Left cardiac atrium (tissue), 4 donors: ENCODE measurements at places on chromosomes 3 and 15. TPM values are rescaled to one million over a fixed set of nuclear protein-coding genes. Genes with fewer than 3 reads are reported as not detected.
A peak's percentile ranks its signal among the peaks of the same experiment; 100 is the strongest.

SERINC4 gene
- 0.24 TPM for total RNA-seq

PPM1L gene
- total RNA-seq: 30.2 TPM

ARHGAP31 gene
- 33.5 TPM for total RNA-seq

TUSC7 gene
- not detected for total RNA-seq

ZNF609 gene
- total RNA-seq: 17.5 TPM

C3orf22 gene
- not detected for total RNA-seq

CD96 gene
- total RNA-seq: 1.6 TPM

ADAMTS17 gene
- 6.3 TPM for total RNA-seq

DUOXA2 gene
- not detected for total RNA-seq

OR5H14 gene
- total RNA-seq: not detected

GRCh38 chr15:45037936-45038335, 14.9 kb downstream of the SORD start:
- DNase-seq: no peak

GRCh38 chr15:78308422-78309032, 9.1 kb upstream of the SKIC8 start:
- peak; percentile 66 for DNase-seq

DNA sequence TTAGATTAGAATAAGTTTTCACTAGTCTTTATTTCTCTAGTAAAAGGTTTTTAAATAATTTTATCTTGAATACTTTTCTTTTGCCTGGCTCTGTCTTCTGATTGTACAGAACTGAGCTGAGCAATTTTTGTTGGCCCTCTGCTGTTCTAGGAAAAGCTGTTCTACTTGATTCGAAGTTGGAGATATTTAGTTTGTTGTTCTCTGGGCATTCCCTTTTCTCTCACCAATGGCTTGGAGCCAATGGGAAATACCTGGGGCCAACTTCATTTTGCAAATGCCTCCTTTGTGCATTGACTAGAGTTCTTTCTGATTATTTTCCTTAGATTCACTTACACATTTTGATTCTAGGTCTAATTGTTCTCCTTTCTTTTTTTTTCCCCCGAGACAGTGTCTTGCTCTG, 16.5 kb downstream of the ABHD5 start:
- no peak for DNase-seq

- no peak for DNase-seq
Observed at GRCh38 chr15:22911306-22911705, 68.9 kb downstream of the CYFIP1 start.

DNA sequence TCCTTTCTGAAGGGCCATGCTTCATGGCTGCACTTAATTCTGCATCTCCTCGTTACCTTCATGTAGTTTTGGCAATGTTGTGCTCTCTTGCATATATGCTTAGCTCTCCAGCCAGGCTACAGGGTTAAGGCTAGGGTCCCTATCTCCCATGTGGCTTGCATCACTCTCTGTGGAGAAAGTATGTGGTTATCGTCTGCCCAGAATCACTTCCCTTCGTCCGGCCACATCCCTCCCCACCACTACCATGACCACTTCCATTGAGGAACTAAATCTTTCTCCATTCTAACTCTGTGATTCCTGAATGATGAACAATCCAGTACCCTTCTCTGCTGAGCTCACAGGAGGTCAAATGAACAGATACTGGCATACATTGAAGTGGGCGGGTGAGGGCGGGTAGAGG, 34.0 kb downstream of the WWTR1 start:
- DNase-seq: no peak

GRCh38 chr3:10205451-10206165, 40.9 kb downstream of the IRAK2 start:
- DNase-seq: no peak

DNA sequence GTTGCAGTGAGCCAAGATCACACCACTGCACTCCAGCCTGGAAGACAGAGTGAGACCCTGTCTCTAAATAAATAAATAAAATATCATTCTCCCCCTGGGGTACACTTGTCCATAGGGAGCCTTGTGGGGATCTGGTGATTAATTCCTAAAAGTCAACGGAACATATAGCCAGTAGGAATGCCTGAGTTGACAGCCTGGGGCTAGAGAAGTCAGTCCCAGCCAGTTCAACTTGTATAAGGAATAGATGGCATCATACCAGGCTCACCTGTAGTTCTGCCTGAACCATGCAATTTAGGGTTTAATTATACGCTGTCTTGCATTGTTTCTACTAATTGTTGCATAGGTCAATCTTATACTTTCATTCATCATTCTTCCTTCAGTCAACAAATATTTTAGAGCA, 5.9 kb upstream of the BOC start:
- DNase-seq: no peak
